ENCODE measurements at places on chromosomes 4 and X.

DNA sequence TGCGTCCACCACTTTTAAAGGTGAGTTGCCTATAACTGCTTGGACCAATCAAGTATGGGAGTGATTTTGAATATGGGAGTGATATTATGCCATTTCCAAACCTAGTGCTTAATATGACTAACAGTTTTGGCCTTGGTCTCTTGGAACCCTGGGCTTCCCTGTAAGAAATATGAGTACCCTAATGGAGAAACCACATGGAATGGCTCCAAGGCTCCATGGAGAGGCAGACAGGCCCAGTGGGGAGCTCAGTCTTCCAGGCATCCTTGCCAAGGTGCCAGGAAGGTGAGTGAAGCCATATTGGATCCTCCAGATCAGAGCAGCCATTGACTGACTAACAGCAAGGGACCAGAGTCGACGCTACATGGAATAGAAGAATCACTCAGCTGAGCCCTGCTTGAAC is 53.2 kb downstream of the MAML3 start:
- no peak for DNase-seq

DNA sequence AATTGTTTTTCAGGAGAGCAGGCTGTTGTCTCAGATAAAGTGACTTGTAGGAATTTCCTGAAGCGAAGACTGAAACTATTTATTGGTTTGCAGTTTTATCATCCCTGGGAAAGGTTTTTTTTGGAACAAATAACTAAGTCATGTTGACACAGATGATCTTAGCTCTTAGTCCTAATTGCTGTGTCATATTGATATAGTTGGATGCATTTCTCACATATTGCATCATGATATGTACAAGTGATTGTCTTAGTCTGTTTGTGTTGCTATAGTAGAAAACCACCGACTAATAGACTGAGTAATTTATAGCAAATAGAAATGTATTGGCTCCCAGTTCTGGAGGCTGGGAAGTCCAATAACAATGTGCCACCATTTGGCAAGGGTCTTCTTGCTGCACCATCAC is 397.5 kb upstream of the PPP1R2C start:
- DNase-seq, result no peak

- no peak for DNase-seq
Observed at GRCh38 chr4:38497121-38497520, 166.9 kb upstream of the KLF3 start.

- no peak for DNase-seq
Observed at GRCh38 chrX:48904626-48905025, 6.8 kb downstream of the SLC35A2 start.

DNA sequence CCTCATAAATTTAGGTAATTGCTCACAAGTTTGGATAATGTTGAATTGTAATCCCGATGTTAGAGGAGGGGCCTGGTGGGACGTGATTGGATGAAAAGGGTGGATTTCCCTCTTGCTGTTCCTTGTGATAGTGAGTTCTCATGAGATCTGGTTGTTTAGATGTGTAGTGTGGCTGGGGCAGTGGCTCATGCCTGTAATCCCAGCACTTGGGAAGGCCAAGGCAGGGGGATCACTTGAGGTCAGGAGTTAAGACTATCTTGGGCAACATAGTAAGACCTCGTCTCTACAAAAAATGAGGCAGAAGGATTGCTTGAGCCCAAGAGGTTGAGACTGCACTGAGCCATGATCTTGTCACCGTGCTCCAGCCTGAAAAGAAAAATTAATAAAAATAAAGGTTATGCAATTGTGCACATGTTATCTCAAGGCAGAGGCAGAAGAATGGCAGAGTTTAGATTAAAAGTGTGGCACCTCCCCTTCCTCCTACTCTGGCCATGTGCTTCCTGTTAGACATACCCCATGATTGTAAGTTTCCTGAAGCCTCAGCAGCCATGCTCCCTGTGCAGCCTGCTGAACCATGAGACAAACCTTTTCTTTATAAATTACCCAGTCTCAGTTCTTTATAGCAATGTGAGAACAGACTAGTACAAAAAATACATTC is 36.5 kb downstream of the ERVMER34-1 start:
- peak; percentile 60 for DNase-seq

DNA sequence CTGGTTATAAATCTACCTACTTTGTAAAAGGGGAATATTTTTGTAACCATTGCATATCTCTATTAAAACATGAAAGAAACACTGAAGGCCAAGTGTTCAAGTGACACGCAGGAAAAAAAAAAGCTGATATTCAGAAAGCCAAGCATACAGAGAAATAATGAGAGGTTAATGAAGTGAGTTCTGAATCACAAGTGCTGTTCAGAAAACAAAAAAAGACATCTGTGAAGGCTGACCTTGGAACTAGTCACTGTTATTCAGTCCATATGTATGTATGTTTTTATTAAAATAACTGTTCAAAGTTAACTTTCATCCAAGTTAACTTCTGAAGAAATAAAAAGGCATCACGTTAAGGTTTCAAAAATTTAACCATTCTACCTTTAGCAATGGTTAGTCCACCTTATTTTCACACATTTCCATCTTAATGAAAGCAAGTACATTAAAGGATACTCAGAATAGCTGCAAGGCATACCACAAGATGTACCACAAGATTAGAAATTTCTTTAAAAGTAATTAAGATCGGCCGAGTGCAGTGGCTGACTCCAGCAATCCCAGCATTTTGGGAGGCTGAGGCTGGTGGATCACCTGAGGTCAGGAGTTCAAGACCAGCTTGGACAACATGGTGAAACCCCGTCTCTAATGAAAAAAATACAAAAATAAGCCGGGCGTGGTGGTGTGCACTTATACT is 31.4 kb downstream of the SH3RF1 start:
- DNase-seq, result no peak

DNA sequence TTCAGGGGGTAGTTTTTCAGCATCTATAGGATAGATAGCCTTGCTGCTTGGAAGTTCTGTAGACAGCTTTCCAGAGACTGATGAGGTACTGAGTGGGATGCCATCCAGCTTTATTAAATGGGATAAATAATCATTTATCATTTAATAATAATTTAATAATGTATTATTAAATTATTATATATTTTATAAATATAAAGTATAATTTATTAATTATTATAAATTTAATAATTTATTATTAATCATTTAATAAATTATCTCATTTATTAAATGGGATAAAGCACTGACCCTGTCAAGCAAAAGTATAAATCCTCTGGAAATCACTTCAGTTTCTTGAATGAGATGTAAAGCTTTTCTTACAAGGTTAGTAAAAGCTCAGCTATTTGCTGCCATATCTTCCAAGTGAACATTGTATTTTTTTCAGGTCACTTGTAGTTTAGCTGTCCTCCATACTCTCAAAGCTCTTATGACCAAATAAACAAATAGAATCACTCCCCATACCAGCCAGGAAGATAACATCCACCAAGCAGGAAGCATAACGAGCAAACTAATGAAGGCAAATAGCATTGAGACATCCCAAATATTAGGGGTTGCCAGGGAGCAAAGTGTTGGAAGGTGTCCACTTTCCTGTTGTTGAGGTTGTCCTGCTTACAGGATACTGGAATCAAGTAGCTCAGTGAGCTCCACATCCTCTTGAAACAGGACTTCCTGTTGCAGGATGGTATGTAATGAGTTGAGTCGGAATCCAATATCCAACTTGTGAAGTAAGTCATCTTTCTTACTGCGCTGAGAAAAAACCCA is 88.9 kb downstream of the ZNF674 start:
- no peak for DNase-seq
